ENCODE measurements at places on chromosomes 7 and 10. TPM values are rescaled to one million over a fixed set of nuclear protein-coding genes. Genes with fewer than 3 reads are reported as not detected.
A peak's percentile ranks its signal among the peaks of the same experiment; 100 is the strongest.

GRCh38 chr7:27922907-27923641 is 183.1 kb downstream of the TAX1BP1 start:
- DNase-seq = peak; percentile 41

DNA sequence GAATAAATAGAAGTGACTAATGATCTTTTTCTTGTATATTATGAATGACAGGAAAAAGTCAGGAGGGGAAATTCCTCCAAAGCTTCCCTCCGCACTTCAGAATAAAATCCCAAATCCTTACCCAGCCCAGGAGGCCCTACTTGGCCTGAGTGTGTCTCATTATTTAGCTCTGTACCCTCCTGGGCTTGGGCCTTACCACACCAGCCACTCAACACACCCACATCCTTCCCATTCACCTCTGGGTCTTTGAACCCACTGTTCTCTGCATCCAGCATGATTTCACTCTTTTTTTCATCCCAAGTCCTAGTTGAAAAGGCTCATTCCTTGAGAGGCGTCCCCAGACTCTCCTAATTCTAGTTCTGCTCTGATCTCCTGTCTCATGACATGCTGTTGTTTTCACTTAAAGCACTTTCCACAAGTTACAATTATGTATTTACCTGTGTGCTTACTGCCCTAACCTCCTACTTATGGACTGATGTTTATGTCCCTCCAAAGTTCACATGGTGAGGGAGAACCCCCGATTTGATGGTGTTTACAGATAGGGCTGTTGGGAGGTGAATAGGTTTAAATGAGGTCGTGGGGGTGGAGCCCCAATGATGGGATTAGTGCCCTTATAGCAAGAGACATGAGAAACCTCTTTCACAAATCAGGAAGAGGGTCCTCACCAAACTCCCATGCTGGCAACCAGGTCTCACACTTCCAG is 6.4 kb downstream of the NOD1 start:
- DNase-seq = no peak

- no peak for DNase-seq
Observed at GRCh38 chr10:35425595-35425994, 89.3 kb downstream of the CCNY start.

DNA sequence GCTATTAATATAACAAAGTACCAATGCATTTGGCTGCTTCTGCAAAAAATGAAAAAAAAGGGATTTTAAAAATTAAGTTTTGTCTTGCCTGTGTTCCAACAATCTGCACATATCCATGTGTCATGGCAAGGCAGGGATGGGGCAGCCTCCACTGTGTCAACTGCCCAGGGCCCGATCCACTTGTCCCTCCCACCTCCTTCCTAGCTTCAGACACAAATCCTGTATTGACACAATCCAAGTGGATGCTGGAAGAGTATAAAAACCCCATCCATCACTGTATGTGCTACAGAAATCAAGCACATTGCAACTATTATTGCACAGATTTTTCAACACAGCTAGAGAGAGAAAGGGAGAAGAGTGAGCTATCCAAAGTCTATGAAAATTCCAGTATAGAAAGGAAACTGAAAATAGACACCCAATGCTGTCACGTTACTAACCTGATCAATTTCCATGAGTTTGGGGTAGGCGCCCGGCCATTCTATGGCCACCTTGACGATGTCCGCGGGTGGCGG is 106.4 kb downstream of the ELMO1 start:
- no peak for DNase-seq

- DNase-seq = no peak
Observed at GRCh38 chr7:76259124-76260093, 43.1 kb upstream of the HSPB1 start.

IFIT1 gene
- 47.8 TPM for polyA plus RNA-seq

Data from muscle of arm (tissue), 14 donors.